Muscle of back (tissue), 13 donors: ENCODE measurements at places on chromosomes 5 and 9.

DNA sequence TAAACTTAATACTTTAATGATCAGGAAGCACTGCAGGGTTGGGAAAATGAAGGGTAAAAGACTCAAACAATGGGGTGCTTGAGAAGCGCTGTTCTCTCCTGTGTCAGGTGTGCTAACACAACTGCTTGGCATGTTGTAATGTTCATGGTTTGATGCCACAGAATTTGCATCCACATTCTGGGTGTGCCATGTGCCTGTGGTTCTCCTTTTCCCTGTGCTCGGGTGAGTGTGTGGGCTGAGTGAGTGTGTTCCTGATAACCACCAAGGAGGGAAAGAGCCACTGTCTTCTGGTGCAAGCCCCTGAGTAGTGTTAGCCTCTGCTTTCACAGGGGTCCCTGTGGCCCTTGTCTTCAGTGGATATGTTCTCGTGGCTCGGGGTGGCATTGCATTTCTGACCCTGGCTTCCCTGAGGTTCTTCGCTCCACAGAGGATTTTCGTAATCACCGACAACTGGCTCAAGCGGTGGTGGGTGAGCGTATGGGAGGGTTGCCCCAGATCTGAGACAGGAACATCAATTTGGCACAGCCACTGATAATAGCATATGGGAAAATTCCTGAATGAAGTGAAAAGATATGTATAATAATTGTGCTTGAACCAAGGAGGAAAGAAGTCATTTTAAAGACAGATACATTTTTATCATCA lies 102.0 kb downstream of the MVB12B start:
- no peak for DNase-seq

DNA sequence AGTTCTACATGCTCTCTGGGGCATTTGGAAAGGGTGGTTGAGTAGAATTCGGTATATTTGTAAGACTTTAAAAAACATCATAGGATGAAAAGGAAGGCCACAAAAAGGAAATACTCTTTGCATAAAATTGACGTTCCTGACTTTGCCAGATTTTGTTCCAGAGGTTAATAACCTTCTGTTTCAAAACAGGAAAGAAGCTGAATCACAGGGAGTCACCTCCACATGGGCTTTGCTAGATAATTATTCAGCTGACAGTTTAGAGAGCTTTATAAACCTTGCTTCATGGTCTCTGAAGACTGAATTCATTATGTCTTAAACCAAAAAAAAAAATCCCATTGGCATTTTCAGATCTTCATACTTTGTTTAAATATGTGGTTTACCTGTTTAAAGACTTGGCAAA lies 203.7 kb downstream of the SEMA6A start:
- no peak for DNase-seq

DNA sequence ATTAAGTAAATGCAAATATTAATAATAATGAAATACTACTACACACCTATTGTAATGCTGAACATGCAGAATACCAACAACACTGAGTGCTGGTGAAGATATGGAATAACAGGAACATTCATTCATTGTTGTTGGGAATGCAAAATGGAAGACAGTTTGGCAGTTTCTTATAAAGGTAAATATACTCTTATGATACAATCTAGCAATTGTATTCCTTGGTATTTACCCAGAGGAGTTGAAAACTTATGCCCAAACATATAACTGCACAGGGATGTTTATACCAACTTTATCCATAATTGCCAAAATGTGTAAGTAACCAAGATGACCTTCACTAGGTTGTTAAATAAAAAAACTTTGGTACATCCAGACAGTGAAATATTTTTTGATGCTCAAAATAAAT lies 636.8 kb downstream of the PRR16 start:
- no peak for DNase-seq

DNA sequence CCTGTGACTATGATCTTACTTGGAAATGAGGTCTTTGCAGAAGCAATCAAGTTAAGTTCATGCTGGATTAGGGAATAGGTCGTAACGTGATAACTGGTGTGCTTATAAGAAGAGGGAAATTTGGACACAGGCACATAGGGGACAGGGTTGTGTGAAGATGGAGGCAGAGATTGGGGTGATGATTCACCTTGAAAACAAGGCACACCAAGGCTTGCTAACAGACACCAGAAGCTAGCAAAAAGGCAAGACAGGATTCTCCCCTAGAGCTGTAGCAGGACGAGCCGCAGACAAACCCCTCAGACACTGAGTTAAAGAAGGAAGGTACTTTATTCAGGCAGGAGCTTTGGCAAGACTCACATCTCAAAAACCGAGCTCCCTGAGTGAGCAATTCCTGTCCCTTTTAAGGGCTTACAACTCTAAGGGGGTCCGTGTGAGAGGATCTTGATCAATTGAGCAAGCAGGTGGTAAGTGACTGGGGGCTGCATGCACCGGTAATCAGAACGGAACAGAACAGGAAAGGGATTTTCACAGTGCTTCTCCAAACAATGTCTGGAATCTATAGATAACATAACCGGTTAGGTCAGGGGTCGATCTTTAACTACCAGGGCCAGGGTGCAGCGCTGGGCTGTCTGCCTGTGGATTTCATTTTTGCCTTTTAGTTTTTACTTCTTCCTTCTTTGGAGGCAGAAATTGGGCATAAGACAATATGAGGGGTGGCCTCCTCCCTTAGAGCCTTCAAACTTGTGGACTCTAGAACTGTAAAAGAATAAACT lies 57.5 kb upstream of the S1PR3 start:
- DNase-seq, result no peak

DNA sequence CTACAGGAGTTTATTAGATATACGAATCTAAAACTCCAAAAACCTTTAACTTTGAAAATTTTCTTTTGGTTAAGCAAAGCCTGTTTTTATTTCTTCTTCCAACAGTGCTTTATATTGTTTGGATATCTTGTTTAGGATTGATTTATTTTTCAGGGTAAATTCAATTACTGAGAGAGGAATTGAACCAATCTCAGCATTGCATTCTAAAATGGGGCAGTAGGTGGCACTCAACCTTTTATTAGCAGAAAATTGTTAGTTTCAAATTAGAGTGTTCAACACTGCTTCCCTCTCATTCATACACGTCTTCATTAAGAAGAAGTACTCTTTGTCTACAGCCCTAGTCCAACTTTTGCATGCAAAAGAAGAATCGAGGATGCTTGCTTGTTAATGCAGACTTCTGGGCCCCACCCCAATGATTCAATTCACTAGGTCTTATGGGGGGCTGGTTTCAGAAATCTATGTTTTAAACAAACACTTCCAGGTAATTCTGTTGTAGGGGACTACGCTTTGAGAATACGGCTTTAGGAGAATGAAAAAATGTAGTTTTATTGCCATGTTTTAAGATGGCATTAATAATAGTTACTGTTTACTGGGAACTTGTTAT lies 26.6 kb downstream of the MRPL22 start:
- no peak for DNase-seq

GRCh38 chr5:6900247-6901227 lies 187.3 kb downstream of the TENT4A start:
- no peak for DNase-seq

- DNase-seq, result no peak
These were observed 11.1 kb downstream of the HNRNPAB start for GRCh38 chr5:178215280-178216002.
